ENCODE measurements at places on chromosomes 2 and 18.

GRCh38 chr2:121686218-121686617, 37.0 kb upstream of the CLASP1 start:
- no peak for DNase-seq

DNA sequence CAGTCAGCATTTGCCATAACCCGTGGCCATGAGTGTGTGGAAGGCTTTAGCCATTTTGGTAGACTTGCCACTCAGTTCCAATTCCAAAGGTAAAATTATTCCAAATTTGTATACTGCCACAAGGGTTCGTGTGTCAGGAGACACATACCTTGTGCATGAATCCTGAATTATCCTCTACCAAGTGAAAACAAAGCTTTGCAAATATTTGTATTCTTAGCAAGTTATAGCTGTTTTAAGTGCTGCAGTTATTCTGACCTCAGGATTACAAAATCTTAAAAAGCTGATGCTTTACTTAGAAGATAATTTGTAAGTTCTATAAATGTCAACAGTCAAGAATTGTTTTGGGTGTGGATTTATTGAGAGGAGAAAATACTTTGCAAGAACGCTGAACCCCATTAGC, 100.6 kb downstream of the ANTXR1 start:
- DNase-seq, result no peak

DNA sequence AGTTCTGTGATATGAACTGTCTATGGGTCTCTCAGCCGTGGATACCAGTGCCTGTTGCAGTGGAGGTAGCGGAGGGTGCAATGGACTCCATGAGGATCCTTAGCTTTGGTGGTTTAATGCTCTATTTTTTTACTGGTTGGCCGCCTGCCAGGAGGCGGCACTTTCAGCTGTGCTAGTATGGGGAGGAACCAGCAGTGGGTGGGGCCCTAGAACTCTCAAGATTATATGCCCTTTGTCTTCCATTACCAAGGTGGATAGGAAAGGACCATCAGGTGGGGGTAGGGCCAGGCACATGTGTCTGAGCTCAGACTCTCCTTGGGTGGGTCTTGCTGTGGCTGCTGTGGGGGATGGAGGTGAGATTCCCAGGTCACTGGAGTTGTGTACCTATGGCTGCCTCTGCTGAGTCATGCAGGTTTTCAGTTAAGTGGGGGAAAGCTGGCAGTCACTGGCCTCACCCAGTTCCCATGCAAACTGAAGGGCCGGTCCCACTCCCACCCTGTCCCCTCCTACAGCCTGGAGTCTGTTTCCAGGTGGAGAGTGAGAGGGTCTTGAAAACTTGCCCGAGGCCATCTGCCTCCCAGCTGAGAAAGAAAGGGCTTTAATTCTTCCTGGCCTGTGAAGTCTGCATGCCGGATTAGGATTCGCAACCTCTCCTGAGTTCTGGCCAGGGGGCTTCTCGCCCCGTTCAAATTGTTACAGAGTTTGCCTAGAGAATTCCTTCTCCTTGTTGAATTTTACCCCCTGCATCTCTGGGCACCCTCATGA, 14.5 kb downstream of the KCNS3 start:
- no peak for DNase-seq

DNA sequence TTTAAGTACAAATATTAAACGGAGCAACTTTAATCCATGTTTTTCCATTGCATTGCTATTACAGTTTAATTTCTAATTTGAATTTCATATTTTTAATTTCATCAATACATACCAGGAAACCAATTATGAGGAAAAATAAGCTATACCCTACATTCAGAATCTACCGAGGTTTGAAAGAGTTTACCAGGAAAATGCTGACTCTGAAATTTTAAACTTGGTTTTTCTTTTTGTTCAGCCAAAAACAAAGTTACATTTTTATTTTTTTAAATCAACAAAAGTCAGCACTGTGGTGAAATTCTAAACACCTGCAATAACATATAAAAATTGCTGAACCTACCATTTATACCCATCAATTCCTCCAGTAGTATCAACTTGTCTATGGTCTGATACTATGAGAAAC, 53.7 kb downstream of the GFPT1 start:
- no peak for DNase-seq

- DNase-seq, result peak; percentile 77
Observed at GRCh38 chr2:100321179-100321865, 979 bp downstream of the LONRF2 start.

GRCh38 chr2:131093696-131094462, 619 bp upstream of the FAM168B start:
- no peak for DNase-seq

DNA sequence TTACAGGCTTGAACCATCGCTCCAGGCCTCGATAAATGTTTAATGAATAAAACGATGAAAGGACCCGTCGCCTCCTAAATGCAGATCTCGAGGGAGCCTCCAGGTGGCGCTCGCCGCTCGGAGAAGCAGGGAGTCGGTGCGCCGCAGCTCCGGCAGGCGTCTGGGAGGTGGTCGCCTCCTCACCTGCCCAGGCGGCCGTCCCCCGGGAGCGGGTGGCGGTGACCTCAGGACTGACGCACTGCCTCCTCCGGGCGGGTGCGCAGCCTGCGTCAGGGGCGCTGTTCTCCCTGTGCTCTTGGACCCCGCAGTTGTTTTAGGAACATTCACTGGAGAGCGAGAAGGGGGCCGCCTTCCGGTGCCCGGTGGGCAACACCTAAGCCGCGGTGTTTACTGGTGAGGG, 38.6 kb upstream of the POLE4 start:
- DNase-seq, result peak; percentile 83

- DNase-seq, result no peak
Observed at GRCh38 chr2:160351956-160352355, 141.7 kb downstream of the RBMS1 start.

DNA sequence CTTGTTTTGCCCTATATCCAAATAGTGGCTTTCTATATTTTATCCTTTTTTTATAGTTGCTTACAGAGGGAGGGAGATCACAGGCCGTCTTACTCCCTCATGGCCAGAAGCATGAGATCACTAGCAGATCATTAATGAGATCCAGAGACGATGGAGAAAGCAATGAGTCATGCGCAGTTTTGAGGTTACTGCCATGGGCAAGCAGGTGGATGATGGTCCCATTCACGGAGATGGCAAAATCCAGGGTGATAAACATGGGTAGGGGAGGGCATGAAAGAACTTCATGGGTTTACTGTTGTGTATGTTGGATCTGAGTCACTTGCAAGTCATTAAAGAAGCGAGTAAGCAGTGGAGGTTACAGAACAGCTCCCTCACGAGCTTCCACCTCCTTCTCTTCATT, 60.4 kb downstream of the C18orf63 start:
- DNase-seq, result no peak
